Stimulated activated naive CD4-positive, alpha-beta T cell (primary cell): ENCODE measurements at places on chromosomes 7 and 10.

DNA sequence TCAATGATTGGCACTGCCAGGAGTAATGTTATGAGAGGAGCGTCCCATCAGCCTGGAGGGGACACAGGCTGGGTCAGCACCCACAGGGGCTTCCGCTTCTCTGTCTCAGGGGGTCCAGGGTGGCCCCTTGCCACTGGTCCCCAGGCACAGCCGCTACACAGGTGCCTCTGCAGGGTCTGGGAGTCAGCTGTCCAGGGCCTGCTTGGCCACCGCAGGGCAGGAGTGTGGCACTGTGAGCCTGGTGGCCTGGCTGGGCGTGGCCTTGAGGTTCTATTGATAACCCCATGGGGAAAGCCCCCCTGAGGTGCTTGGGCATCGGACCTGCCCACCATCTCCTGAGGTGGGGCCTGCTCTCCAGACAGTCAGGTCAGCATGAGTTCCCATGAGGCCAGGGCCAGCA lies 136.6 kb downstream of the LHPP start:
- no peak for DNase-seq

GRCh38 chr7:70355198-70356020 lies 757.1 kb downstream of the AUTS2 start:
- no peak for DNase-seq

- DNase-seq = no peak
Observed at GRCh38 chr7:100147278-100147677, 1.4 kb upstream of the LAMTOR4 start.

DNA sequence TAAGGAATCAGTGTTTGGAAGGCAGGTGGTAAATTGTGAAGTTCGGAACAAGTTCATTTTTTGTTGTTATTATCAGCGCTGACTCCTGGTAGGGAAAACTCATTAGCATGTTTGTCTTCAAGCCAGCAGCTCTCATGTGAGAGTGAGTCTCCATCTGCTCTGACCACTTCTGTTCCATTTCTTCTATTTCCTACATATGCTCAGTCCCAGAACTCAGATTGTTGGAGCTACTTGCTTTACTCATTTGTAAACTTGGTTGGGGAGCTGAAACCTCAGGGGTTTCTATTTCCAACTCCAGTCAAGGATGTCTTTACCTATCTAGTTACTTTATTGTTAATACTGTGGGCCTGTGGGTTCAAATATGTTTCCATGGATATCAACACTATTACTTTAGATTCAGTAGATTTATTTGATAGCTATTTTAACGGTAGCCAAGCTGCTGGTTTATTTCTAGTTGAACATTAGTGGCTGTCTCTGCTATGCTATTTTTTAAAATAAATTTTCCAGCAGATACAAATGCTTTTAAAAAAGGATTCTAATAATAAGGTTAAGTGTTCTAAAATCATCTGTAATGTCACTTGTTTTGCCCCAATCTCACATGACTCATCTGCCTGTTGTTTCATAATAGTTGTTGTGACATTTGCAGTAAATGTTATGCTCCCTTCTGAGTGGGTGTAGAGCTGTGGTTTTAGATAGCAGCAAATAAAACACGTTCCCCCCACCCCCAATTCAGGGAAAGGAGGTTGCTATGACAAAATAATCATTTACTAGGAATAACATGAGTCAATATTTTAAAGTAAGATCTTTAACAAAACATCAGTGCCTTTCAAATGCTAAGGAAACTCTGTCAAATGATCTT lies 143.3 kb downstream of the HDAC9 start:
- DNase-seq = no peak

DNA sequence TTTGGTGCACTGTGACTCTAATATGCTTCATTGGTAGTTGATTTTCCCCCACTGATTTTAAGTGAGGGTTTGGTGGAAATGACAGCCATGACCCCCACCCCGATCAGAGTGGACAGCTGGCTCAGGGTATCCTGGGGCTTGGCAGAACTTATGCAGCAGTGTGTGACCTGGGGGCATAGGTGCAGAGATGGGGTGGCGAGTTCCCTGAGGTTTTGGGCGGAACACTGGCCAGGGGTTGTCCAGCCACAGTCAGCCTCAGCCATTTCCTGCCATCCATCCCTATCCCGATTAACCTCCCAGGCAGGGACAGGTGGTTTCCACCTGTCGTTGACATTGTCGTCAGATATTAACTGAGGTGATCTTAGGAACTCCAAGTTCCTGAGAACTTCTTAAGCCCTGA lies 155.8 kb upstream of the CHST15 start:
- no peak for DNase-seq

GRCh38 chr7:66946545-66946944 lies 25.5 kb downstream of the TMEM248 start:
- DNase-seq = no peak
